AG09319 (cell line): ENCODE measurements at places on chromosomes 2 and 18.

GRCh38 chr2:142131010-142131669, at the start of gene LRP1B:
Gene LRP1B, minus strand, starts transcription at chr2:142131016. Its CDS starts 287 bp downstream, at chr2:142130729.
- no peak for DNase-seq

DNA sequence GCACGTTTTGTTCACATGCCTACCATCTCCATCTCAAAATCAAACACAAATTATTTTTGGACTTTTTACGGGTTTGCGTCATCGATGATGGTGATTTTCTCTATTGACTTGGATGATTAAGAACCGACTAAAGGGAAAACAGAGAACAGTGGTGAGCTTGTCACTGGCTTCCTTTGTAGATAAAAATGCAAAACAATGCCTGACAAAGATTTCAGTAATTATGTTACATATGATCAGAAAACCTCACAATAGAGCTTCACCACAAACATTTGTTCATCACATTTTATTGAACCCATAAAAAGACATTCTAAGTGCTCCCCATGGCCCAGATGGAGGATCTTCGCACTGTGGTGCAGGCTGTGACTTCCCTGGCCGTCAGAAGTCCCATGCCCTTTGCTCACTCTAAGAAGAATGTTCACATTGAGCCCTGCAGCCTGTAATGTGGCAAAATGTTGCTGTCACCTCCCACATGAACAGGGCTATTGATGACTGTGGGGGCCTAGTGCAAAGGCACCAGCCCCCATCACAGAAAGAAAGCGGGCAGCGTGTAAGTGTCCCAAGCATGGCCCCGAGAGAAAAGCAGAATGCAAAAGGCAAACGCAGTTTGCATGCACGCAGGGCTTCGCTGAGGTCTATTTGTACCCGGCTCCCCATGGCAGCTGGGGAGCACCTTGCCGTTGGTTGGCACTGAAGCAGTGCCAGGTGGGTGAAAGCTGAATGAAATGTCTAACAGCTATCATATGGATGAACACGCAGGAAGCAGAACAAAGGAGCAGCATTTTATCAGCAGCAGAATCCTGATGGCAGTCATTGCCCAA, 60.6 kb downstream of the BCL2 start:
- no peak for DNase-seq

DNA sequence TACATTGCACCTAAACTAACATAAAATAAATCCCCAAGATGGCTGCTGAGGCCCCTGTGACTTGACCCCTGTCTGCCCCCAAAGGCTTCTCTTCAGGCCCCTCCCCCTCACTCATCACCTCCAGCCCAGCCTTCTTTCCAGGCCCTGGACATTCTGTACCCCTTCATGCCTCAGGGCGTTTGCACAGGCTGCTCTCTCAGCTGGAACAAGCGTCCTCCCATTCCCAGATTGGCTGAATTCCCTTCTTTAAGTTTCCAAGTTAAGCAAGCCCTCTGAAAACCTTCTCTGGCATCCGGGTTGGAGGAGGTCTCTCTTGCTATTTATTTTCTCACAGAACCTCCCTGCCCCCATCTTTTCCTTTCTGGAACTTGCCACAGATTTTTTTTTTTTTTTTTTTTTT, 165.2 kb upstream of the BCL2L11 start:
- no peak for DNase-seq

DNA sequence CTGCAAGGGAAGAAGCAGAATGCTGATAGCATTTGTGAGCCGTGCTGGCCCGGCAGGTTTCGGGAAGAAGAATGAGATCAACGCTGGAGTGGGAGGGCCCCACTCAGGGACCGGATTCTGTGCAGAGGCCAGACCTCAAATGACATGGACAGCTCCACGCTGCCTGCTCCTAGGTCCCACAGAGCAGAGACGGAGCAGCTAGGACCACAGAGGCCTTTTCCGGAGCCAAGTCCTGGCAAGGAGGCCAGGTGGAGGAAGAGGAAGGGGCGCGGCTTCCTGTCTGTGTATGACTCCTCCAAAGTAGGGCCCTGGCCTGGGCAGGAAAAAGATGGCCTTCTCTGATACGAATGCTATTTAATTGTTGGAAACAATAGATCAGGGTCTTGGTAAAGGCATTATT, 139.9 kb downstream of the LRRC30 start:
- DNase-seq = no peak

GRCh38 chr2:241498115-241499070, 10.0 kb downstream of the STK25 start:
- DNase-seq = no peak

GRCh38 chr18:7775128-7775527, 208.0 kb downstream of the PTPRM start:
- DNase-seq = no peak
